ENCODE measurements at places on chromosomes 5 and 9.

DNA sequence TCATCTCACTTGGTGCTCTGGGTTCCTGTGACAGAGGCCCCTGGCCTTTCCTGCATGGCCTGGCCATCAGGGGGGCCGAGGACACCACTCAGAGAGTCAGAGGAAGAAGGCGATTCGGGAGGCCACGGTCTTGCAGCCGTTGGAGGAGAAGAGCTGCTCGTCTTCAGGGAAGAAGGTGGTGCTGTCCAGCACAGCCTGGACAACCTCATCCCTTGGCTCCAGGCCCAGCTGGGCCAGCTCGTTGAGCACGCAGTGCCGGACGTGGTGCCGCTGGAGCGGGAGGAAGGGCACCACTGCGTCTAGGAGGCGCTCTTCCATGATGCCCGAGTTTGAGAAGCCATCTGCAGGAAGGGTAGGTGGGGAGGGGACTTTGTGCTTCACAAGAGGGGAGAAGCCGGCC lies 3.2 kb downstream of the TOR2A start:
- no peak for DNase-seq

GRCh38 chr9:3884736-3885135 lies 358.9 kb upstream of the RFX3 start:
- no peak for DNase-seq

DNA sequence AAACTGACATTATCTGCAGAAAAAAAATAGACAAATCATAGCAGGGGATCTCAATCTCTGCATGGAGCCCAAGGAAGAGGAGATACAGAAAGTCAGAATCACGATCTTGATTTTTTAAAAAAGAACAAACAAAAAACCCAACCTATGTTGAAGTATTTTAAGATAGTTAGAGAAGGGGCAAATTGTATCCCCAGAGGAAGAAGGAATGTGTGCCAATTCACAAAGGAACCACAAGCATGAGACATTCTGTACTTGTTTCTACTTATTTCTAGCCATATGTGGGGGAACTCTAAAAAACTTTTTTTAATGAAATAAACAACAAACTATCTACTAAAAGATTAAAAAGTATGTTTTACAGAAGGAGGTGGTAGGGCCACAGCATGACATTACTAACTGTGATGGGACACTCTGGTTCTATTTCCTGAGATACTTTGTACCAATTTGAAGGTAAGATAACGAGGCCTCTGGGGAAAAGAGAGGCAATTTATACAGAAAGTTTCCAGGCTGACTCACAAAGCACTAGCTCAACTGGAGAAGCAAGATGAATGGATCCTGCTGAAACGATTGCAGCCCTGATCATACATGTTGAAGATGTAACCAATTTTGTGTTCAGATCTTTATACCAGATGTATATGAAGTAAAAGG lies 22.5 kb downstream of the RANBP3L start:
- DNase-seq: no peak

DNA sequence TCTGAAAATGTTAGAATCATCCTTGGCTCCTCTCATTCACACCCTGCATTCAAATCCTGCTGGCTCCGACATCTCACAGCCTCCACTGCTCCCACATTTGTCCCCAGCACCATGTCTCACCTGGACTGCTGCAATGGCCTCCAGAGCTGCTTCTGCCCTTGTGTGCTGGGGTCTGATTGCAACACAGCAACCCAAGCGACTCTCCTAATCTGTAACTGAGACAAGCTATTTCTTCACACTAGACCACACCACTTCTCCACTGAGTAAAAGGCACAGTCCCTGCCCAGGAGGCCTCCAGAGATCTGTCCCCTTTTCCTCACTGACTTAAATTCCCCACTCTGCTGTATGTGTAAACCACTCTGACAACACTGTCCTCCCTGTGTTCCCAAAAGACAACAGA lies 151.1 kb upstream of the TAS2R1 start:
- no peak for DNase-seq

- no peak for DNase-seq
Measured at GRCh38 chr5:146069780-146070099, 35.6 kb downstream of the PLAC8L1 start.

GRCh38 chr5:137091472-137091871 lies 407.7 kb downstream of the SPOCK1 start:
- no peak for DNase-seq

GRCh38 chr9:22064957-22065356 lies 55.9 kb upstream of the CDKN2B start:
- DNase-seq: no peak

- DNase-seq: no peak
Measured at GRCh38 chr9:83544002-83544698, 5.9 kb upstream of the FRMD3 start.

DNA sequence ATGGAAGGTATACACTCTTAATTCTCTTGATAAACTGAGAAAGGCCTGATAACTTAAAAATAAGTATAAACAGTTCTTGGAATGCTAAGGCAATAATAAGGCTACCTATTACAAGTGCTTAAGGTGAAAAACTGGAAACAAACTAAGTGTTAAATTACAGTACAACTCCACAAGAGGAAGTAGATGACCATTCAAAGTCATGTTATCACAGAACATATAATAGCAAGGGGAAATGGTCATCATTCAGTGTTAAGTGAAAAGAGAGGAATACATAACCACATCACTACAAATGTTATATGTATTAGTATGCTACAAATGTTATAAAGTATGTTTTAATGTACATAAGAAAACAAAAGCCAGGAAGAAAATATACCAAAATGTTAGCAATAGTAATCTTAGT lies 135.9 kb downstream of the CCDC192 start:
- DNase-seq: no peak

- no peak for DNase-seq
Measured at GRCh38 chr9:132147839-132148238, 14.0 kb upstream of the NTNG2 start.

DNA sequence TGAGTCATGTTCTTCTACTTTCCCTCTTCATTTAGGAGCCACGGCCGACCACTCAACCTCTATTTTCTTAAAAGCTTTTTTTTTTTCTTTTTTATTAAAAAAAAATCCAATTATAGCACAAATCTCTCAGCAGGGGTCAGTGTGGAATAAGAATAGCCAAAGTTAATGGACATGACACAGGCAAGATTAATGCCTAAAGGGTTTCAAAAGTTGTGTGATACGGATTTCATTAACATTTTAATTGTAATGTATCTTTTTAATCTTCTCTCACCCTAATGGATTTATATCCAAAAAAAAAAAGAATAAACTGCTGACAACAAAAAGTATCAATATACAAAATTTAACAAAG lies 5.4 kb downstream of the NACC2 start:
- no peak for DNase-seq

GRCh38 chr5:122129306-122129705 lies at the start of gene ZNF474:
Gene ZNF474, plus strand, starts transcription at chr5:122129546. Its CDS starts 22,445 bp downstream, at chr5:122151991.
- DNase-seq: no peak

- no peak for DNase-seq
Measured at GRCh38 chr9:108860354-108860753, 1.7 kb upstream of the ACTL7A start.

DNA sequence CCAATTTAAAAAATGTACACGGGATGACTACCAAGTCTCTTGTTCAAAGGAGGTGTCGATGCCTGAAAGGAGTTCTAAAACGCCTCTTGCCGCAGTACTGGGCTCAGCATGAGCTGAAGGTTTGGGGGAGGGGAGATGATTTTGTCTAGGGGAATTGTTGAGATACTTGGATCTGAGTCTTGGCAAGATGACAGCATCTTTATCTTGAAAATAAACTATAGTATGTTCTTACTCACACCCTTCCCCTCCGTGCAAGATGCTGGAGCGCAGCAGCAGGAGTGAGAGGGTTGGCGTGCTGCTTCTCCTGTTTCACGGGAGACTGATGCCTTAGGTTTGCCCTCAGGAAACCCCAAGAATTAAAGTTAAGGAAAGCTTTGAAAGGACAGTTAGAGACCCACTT lies 47.3 kb downstream of the FAM78A start:
- DNase-seq: no peak

- no peak for DNase-seq
Measured at GRCh38 chr5:149185067-149185466, 43.8 kb downstream of the ABLIM3 start.

GRCh38 chr5:173473288-173473687 lies 143.2 kb downstream of the BOD1 start:
- no peak for DNase-seq

- DNase-seq: no peak
Measured at GRCh38 chr9:22790329-22790728, 343.7 kb downstream of the DMRTA1 start.

- DNase-seq: no peak
Measured at GRCh38 chr9:30597608-30598007, 1786.8 kb upstream of the ACO1 start.

- no peak for DNase-seq
Measured at GRCh38 chr9:138095813-138096518, 218.4 kb downstream of the CACNA1B start.

GRCh38 chr9:129834489-129835127 lies 467 bp downstream of the C9orf78 start:
- no peak for DNase-seq

DNA sequence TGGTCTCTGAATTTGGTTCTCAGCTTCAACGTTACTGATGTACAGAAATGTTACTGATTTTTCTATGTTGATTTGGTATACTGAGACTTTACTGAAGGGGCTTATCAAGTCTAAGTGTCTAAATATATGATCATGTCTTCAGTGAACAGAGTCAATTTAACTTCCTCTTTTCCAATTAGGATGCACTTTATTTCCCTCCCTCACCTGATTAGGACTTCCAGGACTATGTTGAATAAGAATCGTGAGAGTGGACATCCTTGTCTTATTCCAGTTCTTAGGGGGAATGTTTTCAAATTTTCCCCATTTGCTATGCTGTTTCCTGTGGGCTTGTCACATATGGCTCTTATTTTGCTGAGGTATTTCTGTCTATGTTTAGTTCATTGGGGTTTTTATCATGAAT lies 349.5 kb downstream of the PRR16 start:
- DNase-seq: no peak

- no peak for DNase-seq
Measured at GRCh38 chr9:117649126-117649525, 55.1 kb upstream of the TLR4 start.

DNA sequence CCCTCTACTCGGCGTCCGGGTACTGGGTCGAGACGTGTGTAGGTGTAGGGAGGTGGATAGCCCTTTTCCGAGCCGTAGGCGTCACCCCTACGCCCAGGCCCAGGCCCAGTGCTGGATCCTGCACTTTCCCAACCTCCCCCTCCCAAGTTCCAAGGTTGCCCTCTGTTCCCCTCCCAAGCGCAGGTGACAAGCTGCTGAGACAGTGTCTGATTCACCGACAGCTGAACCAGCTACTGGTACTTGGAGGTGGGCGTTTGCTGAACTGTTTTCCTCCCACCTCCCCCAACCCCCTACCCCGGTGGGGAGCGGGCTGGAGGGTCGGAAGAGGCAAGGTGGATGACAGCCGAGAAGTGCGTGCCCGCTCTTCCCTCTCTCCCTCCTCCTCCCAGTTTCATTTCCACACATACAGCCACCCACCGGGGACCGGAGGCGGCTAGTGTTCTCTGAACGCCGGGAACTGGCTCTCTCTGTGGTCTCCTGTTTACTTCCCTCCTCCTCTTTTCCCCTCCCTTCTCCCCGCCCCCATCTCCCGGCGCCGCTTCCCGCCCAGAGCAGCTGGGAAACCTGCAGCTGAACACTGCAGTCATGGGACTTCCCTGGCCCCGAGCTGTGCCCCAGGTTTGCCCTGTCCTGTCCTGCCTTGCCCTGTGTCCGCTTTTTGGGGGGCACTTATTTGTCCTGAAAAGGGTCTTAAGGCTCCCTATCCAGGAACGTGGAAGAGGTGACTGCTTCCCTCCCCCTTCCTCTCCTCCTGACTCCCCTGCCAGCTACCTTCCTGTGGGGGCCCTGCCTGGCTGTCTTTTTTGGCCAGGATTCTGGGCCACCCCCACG lies 6.2 kb upstream of the KLF9 start:
- peak; percentile 46 for DNase-seq

GRCh38 chr9:73234008-73234360 lies 82.3 kb downstream of the ANXA1 start:
- DNase-seq: no peak

- no peak for DNase-seq
Measured at GRCh38 chr9:127241354-127241753, 23.2 kb upstream of the GARNL3 start.

GRCh38 chr5:121693864-121694263 lies 157.8 kb upstream of the FTMT start:
- DNase-seq: no peak

- DNase-seq: no peak
Measured at GRCh38 chr9:87826331-87826730, 56.3 kb upstream of the SPATA31E1 start.

DNA sequence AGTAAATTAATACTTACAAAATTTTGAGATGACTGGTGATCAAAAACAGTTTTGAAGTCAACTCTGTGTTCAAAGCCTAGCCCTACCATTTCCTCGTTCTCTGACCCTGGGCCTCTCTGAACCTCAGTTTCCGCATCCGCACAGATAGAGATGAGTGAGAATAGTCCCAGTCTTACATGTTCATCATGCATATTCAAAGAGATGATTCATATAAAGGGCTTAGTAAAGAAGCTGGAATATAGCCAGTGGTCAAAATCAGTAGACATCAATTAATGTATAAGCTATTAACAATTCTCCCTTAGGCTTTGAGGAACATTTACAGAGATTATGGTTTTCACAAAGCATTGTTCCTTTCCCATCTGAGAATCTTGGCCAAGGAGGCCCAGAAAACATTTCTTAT lies 250.6 kb downstream of the SPOCK1 start:
- no peak for DNase-seq

DNA sequence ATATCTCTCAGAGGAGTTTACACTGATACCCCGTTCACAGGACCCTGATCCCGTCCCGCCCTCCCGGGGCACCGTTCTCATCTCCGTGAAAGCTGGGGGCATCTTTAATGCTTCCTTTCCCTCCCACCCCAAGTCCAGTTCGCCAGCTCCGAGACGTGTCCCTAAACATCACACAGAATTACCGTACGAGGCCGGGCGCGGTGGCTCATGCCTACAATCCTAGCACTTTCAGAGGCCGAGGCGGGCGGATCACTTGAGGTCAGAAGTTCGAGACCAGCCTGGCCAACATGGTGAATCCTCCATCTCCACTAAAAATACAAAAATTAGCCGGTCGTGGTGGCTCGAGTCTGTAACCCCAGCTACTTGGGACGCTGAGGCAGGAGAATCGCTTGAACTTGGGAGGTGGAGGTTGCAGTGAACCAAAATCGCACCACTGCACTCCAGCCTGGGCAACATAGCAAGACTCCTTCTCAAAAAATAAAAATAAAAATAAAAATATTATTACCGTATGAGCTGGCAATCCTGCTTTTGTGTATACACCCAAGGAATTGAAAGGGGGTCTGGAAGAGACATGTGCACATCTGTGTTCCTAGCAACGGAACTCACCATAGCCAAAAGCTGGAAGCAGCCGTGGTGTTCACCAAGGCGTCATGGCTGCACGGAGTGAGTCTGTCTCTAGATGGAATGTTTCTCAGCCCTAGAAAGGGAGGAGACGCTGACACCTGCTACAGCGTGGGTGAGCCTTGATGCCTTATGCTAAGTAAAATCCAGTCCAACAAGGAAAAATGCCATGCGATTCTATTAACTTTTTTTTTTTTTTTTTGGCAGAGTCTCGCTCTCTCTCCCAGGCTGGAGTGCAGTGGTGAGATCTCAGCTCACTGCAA lies 1.2 kb upstream of the ABO start:
- DNase-seq: no peak

Data from stimulated activated CD4-positive, alpha-beta T cell treated with anti-CD3 and anti-CD28 coated beads, TNF-alpha, amount 100 ng/mL, for 4 hours (primary cell).